Karpas-422 (cell line): ENCODE measurements at places on chromosomes 7 and 10.
A peak's percentile ranks its signal among the peaks of the same experiment; 100 is the strongest.

DNA sequence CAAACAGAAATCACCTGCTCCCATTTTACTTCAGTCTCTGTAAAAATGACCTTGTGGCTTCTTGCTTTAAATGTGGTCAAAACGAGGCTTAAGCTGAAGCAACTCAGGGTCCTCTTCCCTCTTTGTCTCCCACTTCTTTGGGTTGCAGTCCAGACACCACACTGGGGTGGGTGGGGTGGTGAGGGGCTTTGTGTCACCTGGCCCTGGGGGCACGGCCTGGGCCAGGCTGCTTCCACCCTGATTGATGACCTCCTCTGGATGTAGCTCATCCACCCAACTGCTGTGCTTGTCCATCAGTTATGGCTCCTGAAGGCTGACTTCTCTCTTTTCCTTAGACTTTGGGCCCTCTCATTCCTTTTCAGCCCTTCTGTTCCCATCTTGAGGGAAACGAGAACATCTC is 26.8 kb upstream of the NPS start:
- no peak for DNase-seq

GRCh38 chr10:6920072-6921019 is 340.3 kb upstream of the PRKCQ start:
- DNase-seq: peak; percentile 80

GRCh38 chr10:31381766-31382316 is 62.8 kb downstream of the ZEB1 start:
- DNase-seq: no peak

DNA sequence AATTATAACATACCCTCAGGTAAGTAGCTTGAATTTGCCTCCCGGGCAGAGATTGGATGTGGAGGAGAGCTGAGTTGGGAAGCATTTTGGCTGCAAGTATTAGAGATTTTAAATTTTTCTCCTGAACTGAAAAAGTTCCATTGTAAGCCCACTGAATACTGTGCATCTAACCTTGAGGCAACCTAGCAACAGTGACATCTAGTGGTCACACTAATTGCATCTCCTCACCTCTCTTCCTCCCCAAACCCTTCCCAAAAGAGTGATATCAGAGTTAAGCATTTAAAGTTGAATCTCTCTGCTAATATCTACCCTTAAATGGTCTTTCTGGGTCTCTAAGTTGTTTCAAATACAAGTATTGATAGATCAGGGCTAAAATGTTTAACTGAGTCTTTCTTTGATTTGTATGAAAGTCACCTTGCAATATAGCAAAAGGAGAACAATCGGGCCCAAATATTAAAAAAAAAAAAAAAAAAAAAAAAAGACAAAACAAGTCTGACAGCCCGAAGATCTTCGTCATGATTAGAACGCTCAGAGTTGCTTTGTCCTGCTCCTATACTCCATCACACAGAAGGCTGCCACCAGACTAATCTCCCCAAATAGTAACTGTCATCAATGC is 40.4 kb upstream of the DLX5 start:
- DNase-seq: peak; percentile 80

- DNase-seq: no peak
Observed at GRCh38 chr7:135600226-135600625, 42.5 kb downstream of the NUP205 start.

DNA sequence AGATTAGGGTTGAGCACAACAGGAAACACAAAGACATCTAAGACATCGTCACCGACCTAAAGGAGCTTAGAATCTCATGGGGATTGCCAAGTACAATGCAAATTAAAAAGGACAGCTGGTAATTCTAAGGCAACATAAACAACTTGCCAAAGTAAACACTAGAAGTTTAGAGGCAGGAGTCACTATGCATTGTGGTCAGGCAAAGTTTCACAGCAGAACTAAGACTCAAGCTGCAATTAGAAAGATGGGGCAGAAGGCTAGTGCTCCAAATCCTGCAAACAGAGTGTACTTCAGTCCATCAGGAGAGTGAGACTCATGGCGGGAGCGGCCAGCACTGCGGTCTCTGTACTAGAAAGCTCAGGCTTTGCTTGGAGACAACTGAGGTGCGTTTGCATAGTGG is 52.7 kb downstream of the HIPK2 start:
- no peak for DNase-seq

DNA sequence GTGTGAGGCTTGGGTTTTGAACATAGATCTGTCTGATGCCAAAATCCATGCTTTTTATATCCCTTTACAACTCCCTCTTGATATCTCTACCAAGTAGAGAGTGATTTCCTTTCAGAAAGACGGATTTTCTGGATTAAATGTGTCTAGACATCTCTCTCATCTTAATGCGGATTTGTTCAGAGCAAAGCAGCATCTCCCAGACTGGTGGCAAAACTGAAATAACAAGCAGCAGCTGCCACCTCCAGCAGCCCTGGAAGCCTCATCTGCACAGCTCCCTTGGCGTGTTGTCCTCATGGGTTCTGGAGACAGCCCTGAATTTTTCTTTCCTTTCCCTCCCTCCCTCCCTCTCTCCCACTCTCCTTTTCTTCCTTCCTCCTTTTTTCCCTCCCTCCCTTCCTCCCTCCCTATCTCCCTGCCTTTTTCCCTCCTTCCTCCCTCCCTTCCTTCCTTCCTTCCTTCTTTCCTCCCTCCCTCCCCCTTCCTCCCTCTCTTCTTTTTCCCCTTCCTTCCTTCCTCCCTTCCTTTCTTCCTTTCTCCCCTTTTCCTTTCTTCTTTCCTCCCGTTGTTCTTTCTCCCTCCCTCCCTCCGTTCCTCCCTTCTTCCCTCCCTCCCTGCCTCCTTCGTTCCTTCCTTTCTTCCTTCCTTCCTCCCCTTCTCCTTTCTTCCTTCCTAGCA is 639.9 kb downstream of the TYW1 start:
- no peak for DNase-seq

- no peak for DNase-seq
Observed at GRCh38 chr10:124001391-124002148, 91.8 kb downstream of the CHST15 start.

DNA sequence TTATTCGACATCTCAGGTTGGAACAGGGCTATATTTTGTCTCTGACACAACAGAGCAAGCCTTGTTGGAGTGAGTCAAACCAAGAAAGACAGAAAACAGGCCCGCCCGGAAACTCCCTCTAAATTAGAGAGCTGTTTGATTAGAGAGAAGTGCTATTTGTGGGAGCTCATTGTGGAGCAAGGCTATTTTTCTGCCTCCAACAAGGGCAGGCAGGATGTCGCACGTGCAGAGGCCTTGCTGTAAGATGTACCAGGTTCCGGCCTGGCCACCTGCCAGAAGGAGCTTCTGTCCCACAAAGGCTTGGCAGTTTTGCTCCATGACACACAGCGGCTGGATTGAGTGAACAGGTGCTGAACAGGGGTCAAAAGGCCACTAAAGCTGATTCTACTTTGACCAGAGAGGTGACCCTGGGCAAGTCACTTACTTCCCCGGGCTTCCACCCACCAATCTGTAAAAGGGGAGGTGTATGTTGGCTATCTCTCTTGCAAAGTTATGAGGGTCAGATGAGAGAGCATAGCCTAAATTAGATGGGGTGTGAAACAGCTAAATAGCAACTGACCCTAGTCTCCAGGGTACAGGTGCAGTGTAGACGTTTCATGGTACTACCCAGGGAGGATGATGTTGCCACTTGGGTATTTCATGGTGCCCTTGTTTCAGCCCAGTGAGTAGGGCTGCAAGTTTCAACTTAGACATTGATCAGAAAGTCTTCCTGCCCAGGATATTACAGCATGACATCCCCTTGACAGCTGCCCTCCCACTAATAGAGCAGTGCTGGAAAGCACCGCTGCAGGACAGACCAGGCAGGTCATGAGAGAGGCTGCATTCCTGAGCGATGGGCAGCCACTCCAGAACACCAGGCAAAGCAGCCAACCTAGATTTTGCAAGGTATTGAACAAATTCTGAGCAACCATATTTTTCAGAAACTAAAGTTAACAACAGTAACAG is 62.0 kb downstream of the VSTM4 start:
- peak; percentile 49 for DNase-seq

DNA sequence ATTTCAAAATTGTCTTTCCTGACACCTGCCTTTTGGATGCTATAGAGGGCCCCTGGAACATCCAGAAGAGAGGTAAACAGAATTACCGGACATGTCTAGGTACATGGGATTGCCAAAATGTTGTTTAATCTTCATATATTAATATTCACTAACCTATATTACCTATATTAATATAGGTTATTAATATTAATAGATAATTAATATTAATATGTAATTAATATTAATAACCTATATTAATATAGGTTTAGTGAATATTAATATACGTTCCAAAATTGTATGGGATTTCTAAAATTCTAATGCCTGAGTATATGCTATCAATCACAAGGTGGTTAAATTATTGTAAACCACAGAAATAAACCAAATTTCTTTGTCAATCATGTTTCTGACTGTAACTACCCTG is 17.4 kb downstream of the TOMM7 start:
- no peak for DNase-seq

DNA sequence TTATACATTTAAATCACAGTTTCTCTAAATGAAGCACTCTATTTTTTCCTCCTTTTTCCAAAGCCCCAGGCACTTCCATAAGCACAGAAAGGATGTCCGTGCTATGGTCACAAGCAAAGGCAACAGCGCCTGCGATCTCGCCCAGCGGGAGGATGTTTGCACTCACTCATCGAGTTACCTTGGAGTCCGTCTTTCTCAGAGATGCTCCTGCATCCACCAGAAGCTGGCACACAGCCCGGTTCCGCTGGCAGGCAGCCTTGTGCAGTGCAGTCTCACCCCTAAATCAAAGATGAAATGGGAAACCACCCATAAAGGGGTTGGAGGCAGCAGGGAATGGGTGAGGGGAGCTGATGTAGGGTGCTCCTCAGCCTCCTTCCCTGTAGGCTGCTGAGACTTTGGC is 51.9 kb upstream of the PTN start:
- DNase-seq: no peak

DNA sequence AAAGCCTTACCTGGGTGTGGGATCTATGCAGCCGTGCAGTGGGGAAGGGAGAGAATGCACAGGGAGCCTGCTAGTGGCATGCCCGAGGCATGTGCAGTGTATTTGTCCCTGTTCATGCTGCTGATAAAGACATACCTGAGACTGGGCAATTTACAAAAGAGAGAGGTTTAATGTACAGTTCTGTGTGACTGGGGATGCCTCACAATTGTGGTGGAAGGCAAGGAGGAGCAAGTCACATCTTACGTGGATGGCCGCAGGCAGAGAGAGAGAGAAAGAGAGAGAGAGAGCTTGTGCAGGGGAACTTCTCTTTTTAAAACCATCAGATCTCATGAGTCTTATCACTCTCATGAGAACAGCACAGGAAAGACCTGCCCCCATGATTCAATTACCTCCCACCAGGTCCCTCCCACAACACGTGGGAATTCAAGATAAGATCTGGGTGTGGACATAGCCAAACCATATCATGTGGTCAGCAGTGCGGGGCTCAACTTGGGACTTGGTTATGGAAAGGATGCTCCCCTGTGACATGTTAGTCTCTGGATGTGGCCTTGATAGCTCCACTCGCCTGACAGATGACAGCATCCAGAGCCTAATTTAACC is 128.9 kb downstream of the DOCK1 start:
- DNase-seq: no peak
